Activated T-helper 1 cell treated with anti-CD3 and anti-CD28 coated beads, Interleukin-12 subunit alpha, Interleukin-12 subunit beta, Interleukin-2, Interleukin-4 antibody, amounts not matched to agents 30 ng/mL and 10 ng/mL and 1 ng/mL, durations not matched to agents 14 hours and 24 hours and 36 hours (primary cell): ENCODE measurements at places on chromosomes 13 and 19.
A peak's percentile ranks its signal among the peaks of the same experiment; 100 is the strongest.

GRCh38 chr19:48183356-48183755 lies 12.9 kb downstream of the ZSWIM9 start:
- no peak for DNase-seq

DNA sequence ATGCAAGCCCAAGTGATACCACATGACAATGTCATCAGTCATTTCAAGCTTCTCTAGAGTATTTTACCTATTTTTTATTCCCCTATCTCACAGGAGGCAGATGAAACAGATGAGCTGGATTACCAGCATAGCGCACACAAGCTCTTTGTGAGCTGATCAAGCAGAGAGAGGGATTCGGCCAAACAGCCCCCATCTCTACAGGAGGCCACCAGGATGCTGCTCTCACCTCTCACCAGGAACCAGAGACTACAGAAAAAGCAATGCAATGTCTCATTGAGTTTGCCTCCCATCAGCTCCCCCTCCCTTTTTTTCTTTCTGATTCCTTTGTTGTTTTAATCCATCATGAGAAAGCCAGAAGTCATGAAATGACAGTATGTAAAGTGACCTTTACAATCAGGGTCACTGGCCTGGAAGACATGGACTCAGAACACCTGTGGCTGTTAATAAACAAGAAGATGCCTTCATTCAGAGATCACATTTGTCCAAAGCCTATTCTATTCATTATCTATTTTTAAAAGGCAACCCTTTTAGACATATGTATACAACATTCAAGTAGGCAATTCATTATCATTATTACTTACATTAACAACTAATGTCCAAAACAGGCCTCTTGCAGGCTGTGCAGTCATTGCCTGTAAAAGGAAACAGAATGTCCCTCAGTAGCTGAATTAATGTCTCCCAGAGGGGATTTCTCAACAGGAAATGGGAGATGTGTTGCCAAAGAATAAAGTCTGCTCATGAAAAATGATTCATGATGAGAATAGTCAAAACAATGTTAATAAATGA lies 656.6 kb downstream of the TBC1D4 start:
- DNase-seq = no peak

GRCh38 chr13:51781246-51782022 lies 22.5 kb downstream of the DHRS12 start:
- no peak for DNase-seq

- no peak for DNase-seq
Measured at GRCh38 chr13:36884235-36884634, 35.8 kb downstream of the SMAD9 start.

GRCh38 chr19:17687857-17688784 lies at the start of gene UNC13A:
UNC13A (minus strand) TSS chr19:17688354; CDS start chr19:17688199, 155 bp downstream.
- peak; percentile 28 for DNase-seq
